Stimulated activated CD4-positive, alpha-beta T cell treated with anti-CD3 and anti-CD28 coated beads, Interleukin-4, amount 100 ng/mL, for 1 hour (primary cell): ENCODE measurements at places on chromosomes 7 and 10.
A peak's percentile ranks its signal among the peaks of the same experiment; 100 is the strongest.

DNA sequence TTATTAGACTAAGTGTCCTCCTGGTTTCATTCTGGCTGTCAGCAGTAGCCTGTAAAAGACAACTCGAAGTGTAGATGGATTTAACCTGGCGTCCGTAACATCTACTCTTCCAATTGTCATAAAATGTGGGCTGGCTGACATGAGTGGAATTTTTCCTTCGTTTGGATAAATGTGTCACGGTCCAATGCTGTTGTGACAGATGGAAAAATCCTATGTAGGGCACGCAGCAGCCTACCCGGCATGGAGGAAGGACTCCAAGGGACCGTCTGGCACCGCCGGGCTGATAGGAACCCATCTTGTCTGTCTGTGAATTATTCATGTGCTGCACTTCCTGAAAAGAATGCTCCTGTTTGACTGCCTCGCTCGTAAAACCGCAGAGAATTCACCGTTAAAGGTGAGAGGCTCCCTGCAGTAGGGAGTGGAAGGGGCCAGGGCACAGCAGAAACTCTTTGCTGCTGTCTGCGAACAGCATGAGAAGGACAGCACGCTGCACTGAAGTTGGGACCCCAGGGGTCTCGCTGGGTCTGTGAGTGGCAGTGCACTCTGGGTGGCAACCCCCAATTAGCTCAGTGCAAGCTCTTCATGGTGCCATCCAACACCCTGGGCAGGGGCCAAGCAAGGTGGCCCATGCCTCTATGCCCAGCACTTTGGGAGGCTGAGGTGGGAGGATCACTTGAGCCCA lies 1.6 kb upstream of the ORAI2 start:
- peak; percentile 46 for DNase-seq

GRCh38 chr10:111648046-111648445 lies 535.5 kb downstream of the GPAM start:
- no peak for DNase-seq

- DNase-seq: no peak
Observed at GRCh38 chr10:64760371-64760770, 1239.2 kb downstream of the REEP3 start.

DNA sequence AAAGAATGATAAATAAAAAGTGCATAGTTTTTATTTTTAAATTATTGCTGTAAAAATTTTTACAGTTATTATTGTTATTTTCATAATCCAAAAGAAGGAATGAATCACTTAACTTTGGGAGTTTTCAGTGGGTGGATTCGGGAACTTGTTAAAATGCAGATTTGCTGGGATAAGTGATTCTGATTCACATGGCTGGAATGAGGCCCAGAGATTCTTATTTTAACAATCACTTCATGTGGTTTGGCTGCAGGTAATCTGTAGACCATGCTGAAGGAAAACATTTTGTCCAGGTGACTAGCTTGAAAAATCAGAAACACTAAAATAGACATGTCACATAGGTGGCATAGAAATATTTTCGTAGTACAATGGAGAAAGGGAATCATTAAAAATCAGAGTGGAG lies 13.9 kb downstream of the CROT start:
- no peak for DNase-seq

GRCh38 chr7:1865571-1866255 lies 195.6 kb downstream of the ELFN1 start:
- no peak for DNase-seq

GRCh38 chr10:5528989-5529701 lies 4.4 kb downstream of the CALML3 start:
- DNase-seq: no peak

- no peak for DNase-seq
Observed at GRCh38 chr7:47990592-47990991, 11.2 kb upstream of the HUS1 start.

DNA sequence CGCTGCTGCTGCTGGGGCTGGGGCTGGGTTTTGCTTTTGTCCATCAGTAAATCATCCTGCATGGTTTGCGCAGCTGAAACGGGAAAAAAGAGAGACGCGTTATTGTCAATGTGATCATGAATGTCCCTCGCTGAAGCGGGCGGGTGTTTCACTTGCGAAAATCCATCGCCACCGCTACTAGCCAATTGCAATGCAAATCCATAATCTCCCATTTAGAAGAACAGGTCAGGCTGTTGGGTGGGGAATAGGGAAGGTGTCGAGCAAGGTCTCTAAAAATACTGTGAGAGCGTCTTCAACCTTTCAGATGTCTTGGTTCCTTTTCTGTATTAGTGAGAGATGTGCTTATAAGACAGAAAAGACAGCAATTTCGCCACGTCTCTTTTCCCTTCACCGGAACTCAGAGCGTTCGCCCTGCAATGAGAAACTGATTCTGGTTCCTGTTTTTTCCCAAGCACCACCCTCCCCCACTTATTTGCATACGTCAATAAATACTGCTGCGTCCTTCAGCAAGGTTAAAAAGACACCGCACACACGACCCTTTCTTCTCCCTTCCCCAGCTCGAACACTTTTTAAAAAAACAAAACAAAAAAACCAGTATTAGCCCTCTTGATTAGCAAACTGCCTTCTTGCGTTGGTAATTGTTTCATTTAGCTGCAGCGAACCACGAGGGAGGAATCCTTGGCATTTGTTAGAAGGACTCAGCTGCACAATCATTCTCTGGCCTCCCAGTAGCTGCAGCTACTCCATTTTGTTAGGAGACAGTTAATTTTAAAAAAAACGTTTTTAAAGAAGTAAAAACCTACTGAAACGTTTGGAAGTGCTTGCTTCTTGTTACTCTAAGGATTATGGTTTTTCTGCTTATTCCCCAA lies 50.4 kb downstream of the CPEB3 start:
- DNase-seq: no peak

DNA sequence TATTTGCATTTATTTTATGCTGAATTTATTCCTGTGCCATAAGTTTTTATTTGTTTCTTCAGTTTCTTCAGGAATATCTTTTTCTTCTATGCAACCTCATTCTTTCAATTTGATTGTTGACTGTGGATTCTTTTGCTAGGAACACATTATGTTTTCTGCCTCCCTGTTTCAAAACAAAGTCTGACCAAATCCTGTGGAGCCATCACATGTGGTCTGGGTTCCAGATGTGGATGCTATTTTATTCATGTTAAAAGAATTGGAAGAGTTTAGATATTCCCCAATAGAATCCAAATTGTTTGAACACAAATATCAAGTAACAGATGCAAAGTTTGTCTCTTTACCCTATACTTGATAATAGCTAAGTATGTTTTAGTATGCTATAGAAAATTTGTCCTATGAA lies 56.8 kb upstream of the LRRC17 start:
- no peak for DNase-seq

- DNase-seq: no peak
Observed at GRCh38 chr10:71643904-71644303, 75.7 kb downstream of the C10orf105 start.

GRCh38 chr10:88541116-88541626 lies 41.9 kb downstream of the RNLS start:
- no peak for DNase-seq

GRCh38 chr10:132306864-132307751 lies 642 bp downstream of the STK32C start:
- peak; percentile 42 for DNase-seq

GRCh38 chr7:24773646-24774045 lies 16.4 kb upstream of the GSDME start:
- DNase-seq: no peak

- no peak for DNase-seq
Observed at GRCh38 chr7:121494516-121494915, 98.4 kb upstream of the FAM3C start.

DNA sequence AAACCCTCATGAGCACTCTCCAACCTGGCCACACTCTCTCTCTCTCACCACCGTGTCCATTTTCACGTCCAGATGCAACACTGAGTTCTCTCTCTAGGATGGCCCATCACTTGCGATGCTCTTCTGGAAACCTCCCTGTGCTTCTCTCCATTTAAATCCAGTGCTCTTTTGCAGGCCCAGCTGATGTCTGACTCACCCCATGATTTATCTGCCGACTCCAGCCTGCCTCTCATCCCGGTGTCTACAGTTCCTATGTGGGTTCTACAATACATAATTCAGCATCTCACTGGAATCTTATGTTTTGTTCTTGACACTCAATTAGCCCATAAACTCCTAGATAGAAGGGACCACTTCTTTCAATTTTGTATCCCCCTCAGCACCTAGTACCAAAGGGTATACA lies 5.0 kb downstream of the TPK1 start:
- no peak for DNase-seq

GRCh38 chr10:65496541-65496940 lies 1429.3 kb upstream of the LRRTM3 start:
- DNase-seq: no peak

- DNase-seq: no peak
Observed at GRCh38 chr7:134690016-134690415, 43.4 kb downstream of the BPGM start.

GRCh38 chr10:52269233-52269632 lies 44.8 kb upstream of the DKK1 start:
- no peak for DNase-seq

DNA sequence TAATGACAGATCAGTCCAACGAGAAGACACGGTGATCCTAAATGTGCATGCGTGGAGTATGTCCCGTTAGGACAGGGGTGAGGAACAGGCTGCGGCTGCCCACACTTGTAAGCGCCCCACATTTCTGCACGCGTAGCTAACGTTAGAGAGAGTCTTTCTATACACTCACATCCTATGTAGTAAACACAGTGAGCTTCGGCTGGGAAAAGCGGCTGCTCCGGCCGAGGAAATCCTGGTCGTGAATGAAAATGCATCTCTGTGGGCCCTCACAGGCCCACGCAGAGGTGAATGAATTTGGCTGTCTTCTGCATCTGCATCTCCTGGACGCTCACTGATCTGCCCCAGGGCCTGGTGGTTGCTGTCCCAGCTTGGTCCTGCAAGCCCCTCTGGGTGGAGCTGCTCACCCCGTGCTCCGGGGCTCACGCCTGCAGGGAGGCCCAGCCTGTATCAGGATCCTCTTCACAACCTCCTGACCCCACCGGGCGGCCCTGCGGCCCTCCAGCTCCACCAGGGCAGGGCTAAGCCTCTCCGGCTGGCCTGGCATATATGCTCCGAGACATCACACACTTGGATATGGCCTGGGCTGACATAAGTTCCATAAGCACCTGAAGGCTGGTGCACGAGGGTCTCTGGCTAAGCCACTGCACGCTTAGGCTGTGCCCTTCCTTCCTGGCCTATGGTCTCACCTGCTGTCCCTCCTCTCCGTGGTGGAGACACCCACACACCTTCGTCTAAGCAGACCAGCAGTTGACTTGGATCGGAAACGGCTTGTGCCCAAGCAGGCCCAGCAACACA lies 117.9 kb upstream of the DIP2C start:
- DNase-seq: no peak

DNA sequence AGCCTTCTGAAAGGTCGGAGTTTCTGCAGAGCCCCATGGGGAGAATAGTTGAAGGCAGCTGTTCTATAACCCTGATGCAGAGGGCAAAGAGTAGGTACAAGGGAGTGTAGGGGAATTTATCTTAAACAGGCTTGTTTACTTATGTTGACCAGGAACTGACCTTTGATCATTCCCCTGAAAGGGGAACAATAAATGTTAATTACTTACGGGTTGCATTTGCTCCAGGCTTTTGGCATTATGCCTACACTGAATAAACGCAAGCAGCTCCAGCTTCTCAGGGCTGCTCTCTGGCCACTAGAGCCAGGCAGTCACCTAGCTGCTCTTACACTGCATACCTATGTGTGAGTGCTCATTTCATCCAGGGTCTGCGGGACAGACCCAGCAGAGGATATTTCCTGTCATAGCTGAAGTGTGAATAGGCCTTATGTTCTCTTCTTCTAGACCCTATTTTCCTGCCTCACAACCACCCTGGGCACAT lies 26.9 kb upstream of the ABCA13 start:
- no peak for DNase-seq

GRCh38 chr7:134444961-134445315 lies 14.0 kb downstream of the AKR1B1 start:
- DNase-seq: no peak
